ENCODE measurements at places on chromosomes 2 and 18.

GRCh38 chr18:74290794-74291471, 830 bp downstream of the CYB5A start:
- DNase-seq: no peak

DNA sequence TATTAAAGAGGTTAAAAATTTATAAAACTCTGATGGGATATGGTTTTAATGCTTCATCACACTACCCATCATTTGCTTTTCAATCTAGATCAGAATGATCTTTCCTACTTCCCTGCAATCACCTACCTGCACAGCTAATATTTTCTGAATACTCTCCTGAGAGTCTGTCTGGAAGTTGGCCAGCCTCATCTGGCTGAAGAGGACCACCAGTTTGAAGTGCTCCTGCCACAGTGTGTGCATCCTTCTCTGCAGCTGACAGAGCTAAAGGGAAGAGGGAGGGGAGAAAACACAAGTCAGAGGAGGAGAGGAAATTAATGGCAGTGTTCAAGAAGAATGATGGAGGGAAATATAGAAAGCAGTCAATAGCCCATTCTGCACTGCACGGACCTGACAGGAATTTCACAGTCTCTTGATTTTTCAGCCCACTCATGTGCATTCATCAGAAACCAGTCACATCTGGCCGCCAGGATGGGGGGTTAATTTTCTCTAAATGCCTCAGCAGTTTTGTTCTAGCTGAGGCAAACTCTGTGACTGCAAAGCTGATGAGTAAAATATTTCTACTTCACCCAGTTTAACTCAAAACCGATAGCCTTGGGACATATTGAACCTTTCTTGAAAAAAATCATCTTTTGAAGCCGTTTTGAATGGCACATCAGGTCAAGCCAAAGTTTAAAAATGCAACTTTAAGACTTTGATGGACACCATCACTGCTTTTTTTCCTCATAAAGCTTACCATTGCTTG, 201.8 kb upstream of the KLHL14 start:
- DNase-seq: no peak

DNA sequence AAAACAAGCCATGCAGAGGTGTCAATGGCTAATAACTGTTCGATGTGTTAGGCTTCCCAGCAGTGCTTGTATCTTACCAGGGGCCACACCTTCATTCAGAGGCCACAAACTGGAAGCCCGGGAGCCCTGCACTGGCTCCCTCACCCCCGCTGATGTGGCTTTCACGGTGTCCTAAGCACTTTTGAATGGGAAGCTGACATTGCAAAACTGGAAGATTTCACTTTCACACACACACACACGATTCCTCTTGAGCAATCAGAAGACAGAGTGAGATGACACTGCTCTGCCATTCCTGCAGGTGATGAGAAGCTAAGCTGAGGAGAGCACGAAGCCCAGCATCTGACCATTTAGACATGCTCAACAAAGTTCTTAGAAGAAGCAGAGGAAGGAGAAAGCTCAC, 8.6 kb upstream of the ZNF407 start:
- no peak for DNase-seq

DNA sequence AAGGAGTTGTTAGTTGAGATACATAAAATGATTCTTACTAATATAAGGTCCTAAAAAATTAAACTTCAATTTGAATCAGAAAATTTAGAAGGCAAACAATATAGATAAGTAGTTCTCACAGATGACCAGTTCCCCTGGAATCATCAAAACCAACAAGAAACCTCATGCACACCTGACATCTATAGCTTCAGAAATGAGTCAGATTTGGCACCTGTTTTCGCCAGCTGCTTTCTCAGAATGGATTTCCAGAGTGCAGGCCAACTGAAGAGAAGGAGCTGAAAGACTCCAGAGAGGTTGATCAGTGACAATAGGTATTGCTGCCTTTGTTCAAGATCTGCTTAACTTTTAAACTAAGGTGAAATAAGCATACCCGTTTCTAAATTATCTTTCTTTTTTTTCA, 192.4 kb downstream of the RDH14 start:
- no peak for DNase-seq

- DNase-seq: no peak
Observed at GRCh38 chr2:200479692-200480265, 30.1 kb downstream of the KCTD18 start.

DNA sequence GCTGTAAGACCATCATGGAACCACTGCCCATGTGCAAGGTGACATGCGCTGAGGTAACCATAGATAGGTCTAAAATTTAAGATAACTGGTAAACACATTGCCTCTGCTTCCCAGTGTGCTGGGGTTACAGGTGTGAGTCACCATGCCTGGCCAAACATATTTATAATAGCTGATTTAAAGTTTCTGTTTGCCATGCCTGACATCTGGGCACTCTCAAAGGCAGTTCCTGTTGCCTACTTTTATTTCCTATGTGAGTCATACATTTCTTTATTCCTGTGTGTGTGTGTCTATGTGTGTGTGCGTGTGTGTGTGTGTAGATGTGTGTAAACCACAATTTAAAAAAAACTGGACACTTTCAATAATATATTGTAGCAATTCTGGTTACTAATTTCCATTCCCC, 415.2 kb upstream of the NETO1 start:
- DNase-seq: no peak

GRCh38 chr18:26862084-26862483, 3.4 kb downstream of the AQP4 start:
- no peak for DNase-seq

- DNase-seq: no peak
Observed at GRCh38 chr2:212028798-212029394, 509.7 kb downstream of the ERBB4 start.

DNA sequence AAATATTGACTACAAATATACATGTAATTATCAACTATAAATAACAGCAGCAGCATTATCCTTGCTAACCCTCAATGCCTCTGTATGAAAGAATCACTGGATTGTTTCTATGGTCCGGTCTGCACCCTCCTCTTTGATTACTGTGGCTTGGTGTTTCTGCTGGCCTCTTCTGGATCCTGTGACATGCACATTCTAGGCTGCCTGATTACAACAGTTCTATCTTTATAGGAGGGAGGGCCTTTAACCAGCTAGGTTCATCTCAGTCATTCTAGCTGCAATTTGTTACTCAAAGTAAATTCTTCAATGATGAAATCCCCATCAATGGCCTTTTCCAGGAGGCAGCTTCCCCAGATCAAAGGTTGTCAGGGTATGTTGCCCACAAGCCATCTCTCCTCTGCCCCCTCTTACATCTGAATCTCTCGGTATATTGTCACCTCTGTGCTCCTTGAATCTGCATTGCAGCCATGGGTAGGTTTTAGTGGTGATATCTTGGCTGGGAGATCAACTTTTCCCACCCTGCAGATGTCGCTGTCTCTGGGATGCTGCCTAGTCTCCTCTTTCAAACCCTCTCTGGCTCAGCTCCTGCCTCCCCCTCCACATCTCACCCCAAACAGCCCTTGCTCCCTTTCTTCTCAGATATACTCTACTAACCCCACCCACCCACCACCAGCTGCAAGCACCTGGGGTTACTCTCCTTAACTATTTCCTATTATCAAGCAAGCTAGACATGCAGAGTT, 106.2 kb upstream of the BZW1 start:
- DNase-seq: no peak

DNA sequence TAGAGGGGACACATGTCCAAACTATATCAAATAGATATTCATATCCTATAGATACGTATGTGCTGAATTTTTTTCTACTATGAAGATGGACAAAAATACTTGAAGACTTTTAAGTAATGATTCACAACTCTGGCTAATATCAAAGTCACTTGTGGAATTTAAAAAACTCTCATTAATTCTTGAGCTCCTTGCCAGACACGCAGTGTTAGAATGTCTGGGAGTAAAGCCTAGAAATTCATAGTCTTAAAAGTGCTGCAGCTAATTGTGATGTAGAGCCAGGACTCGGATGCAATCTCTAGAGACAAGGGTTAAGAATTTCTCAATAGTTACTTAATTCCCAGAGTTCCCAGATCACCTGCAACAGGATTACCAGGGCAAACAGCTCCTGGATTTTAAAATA, 107.4 kb downstream of the ARL6IP6 start:
- DNase-seq: no peak

- no peak for DNase-seq
Observed at GRCh38 chr18:77088963-77089722, 43.4 kb downstream of the MBP start.

GRCh38 chr2:48048476-48049171, 142.3 kb upstream of the FBXO11 start:
- DNase-seq: no peak

DNA sequence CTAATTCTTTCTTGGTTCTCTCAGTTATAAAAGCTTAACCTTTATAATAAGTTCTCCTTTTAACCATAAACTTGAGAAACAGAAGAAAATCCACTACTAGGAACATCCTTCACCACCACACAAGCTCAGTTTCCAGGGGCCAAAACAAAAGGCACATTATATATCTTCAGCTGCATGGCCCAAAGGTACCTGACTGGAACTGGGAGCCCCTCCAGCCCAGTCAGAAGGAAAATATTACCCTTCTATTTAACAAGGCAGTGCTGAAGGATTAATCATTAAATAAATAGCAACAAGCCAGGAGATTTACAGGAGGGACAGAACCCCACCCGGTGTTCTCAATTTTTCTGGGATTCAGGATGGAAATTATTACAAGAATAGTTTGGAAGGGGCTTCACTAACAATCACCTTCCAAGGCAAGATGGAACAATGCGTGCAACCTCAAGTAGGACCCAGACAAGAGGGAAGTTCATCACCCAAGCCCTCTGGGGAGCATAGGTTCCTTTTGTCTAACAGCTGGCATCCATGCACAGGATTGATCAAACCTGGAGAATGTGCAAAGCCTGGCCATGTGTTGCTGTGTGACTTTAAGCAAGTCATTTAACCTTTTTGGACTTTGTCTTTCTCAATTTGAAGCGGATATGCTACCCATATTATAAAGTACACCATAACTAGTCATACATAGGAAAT, 159.6 kb upstream of the SETBP1 start:
- DNase-seq: no peak

- DNase-seq: no peak
Observed at GRCh38 chr2:101041413-101041812, 39.3 kb downstream of the RPL31 start.

- DNase-seq: no peak
Observed at GRCh38 chr18:62625019-62625418, 90.3 kb upstream of the PHLPP1 start.

- DNase-seq: no peak
Observed at GRCh38 chr2:11073776-11074175, 81.5 kb upstream of the SLC66A3 start.

DNA sequence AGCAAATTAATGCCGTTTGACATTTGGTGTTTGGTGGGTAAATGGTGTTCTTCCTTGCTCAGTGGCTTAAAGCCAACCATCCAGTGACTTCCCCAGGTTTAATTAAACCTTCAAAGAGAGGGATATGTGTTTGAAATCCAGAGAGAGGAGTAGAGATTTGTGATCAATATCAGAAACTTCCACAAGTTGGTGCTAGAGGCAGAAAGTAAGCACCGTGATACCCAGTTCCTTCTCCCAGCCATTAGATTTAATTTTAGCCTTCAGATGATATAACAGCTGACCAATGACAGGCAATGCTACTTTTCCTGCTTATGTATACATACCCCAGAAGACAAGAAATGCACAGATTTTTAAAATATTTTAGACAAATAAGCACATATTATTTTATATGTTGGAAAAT, 398.5 kb downstream of the CDH2 start:
- DNase-seq: no peak

DNA sequence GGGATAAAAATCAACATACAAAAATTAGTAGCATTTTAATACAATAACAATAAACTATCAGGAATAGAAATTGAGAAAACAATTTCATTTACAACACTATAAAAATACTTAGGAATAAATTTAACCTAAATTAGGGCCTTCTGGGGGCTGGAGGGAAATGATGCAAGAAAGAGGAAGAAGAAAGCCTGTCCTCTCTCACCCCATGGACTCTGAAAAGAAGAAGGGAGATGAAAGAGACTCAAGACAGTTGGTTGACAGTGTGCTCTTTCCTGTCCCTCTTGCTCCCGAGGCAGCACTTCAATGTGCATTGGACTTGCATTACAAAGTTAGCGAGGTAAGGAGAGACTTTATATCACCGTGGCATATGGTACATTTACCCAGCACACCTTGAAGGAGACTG, 88.5 kb downstream of the VAPA start:
- no peak for DNase-seq

- no peak for DNase-seq
Observed at GRCh38 chr18:51226068-51226467, 28.6 kb upstream of the MEX3C start.

DNA sequence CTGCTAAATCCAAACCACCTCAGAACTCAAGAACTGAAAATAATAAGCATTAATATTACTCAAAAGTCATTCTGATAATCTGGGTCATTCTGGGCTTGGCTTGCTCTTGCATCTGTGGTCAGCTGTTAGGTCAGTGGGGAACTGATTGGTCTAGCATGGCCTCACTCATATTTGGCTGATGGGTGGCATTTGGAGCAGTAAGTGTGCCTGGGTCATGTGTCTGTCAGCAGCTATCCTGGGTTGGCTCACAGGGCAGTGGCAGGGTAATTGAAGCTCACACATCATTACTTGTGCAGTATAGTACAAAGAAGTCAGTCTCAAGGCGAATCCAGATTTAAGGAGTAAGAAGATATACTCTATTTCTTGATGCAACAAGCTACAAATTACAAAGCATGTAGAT, 9.6 kb downstream of the RPL37A start:
- DNase-seq: no peak

DNA sequence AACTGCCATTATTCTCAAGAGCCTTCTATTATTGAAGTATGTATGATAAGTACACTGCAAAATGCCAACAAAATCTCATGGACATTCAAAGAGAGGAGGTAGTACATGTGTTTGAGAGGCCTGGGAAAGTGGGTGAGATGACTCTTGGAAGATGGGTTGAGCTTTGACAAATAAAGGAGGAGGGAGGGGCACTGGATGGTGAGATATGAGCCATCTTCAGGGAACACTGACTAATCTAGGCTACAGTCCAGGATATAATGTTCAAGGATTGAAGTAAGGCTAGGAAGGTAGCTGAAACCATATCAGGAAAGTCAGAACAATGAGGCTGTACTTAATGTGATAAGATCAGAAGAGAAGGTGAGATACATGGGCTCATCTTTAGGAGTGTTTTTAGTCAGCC, 559.7 kb downstream of the ZEB2 start:
- DNase-seq: no peak

- DNase-seq: no peak
Observed at GRCh38 chr18:36392979-36393287, 95.4 kb downstream of the FHOD3 start.

DNA sequence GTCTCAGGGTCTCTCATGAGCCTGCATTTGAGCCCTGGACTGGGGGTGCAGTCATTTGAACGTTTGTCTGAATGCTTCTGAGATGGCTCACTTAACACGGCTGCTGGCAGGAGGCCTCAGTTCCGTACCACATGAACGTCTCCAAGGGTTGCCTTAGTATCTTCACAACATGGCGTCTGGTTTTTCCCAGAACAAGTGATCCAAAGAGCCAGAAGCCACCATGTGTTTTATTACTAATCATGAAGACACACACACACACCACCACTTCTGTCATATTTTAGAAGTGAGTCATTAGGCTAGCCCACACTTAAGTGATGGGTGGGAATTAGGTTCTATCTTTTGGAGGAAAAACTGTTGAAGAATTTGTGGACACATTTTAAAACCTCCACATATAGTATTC, 15.0 kb upstream of the MYO1B start:
- no peak for DNase-seq

All from stimulated activated CD4-positive, alpha-beta T cell treated with anti-CD3 and anti-CD28 coated beads, Interleukin-1b, Interleukin-23, amount 100 ng/mL, for 1 hour (primary cell).